ENCODE measurements at places on chromosomes 12 and 14.

DNA sequence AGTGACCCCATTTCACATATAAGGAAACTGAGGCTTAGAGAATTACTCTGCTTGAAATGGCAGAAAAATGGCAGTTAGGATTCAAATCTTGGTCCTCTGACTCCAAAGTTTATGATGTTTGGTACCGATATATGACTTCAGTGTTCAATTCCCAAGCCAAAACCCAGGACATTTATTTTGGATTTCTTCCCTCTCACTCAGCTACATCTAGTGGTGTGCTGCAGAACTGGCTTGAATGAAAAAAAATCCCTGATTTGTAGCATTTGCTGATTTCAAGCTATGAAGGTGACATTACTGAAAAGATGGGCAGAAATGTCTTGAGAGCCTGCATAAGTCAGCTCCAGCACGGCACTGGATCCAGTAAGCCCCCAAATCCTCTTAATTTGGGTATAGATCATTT lies 106.4 kb downstream of the EFCAB11 start:
- DNase-seq, result peak; percentile 68

GRCh38 chr12:114952573-114953271 lies 268.7 kb upstream of the TBX3 start:
- DNase-seq, result peak; percentile 13

- no peak for DNase-seq
Observed at GRCh38 chr14:23817164-23817767, 136.3 kb upstream of the DHRS4 start.

DNA sequence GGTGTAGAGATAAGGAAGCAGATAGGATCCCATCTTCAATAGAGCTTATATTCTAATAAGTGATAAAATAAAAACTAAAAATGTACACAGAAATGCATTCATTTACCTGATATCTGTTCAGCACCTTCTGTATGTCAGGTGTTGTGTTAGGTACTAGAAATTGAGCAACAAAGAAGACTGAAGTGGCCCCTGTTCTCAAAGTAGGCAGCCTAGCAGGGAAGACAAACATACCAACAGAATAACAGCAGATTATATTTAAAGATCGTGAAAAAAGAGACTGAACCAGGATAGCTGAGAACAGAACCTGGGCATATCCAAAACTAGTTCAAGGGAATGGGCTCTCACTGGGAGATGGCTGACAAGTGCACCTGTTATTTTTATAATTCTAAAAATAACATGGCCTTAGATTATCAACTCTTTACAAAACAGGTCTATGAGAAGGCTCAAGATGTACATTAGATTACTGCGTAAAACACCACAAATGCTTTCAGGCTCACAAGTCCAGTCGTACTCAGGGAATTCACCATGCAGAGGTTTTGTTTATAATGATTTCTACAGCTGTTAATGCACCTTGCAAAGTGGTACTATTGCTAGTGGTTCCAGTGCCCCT lies 16.4 kb downstream of the ANO6 start:
- no peak for DNase-seq

DNA sequence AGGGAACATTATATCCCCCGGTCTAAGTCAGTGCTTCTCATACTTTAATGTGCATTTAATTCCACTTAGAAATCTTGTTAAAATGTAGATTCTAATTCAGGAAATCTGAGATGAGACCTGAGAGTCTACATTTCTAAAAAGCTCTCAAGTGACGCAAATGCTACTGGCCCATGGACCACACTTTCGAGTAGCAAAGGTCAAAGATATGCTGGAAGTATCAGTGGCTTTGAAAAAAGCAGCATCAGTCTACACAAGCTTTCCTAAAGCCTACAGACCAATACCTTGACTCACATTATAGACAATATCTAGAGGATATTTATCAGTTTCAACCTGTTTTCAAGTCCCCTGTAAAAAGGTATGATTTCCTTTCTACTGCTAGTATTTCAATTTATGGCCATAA lies 248.6 kb downstream of the CEP128 start:
- DNase-seq, result no peak

DNA sequence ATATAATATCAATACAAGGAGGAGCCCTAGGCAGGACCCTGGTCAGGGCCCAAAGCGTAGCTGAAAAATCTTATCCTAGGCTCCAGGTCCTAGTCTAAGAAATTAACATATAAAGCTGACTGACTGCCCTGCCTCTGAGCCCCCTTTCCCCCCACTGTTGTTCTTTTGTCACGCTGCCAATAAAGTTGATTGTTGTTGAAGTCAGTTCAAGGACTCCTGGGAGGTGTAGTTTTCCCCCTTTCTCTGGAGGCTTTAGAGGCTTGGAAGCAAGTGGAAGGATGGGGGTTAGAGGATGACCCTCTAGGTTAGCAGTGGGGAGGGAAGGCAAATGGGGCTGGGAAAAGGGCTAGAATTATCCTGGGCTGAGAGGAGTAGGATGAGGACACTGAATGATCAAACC lies 3.2 kb downstream of the PPP1R1A start:
- peak; percentile 42 for DNase-seq

- DNase-seq, result no peak
Observed at GRCh38 chr12:128018067-128018466, 248.9 kb upstream of the TMEM132C start.

DNA sequence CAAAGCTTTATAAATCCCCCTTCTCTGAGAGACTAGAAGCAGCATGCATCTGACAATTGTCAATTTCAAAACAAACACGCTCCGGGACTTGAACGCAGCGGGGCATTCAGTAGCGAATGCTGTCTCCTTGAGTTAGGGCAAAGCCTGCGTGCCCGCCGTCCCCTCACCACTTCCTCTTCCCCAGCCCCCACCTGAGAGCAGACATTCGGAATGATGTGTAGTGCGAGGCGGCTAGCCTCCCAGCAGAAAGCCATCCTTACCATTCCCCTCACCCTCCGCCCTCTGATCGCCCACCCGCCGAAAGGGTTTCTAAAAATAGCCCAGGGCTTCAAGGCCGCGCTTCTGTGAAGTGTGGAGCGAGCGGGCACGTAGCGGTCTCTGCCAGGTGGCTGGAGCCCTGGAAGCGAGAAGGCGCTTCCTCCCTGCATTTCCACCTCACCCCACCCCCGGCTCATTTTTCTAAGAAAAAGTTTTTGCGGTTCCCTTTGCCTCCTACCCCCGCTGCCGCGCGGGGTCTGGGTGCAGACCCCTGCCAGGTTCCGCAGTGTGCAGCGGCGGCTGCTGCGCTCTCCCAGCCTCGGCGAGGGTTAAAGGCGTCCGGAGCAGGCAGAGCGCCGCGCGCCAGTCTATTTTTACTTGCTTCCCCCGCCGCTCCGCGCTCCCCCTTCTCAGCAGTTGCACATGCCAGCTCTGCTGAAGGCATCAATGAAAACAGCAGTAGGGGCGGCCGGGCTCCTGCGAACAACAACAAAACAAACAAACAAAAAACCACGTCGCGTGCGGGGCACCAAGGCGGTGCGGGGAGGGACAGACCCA lies 2.2 kb downstream of the PRMT8 start:
- DNase-seq, result peak; percentile 86

GRCh38 chr12:63889721-63890509 lies 45.4 kb downstream of the SRGAP1 start:
- DNase-seq, result no peak

DNA sequence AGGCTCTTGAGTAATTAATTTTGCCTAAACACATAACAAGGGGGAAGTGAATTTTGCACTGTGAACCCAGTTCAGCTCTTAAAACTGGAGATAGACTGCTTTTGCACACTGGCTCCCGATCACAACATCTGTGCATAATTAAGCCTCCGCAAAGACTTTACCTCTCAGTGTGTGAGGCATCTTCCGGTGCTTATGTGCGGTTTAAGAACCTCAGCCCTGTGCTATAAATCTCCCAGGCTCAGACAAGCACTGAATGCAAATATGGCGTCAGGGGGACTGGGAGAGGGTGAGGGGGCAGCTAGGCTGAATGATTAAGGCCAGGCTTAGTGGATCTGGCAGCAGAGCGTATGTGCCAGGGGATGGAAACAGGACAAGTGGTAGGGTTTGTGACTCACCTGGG lies 103.3 kb downstream of the ADCK1 start:
- DNase-seq, result peak; percentile 30

DNA sequence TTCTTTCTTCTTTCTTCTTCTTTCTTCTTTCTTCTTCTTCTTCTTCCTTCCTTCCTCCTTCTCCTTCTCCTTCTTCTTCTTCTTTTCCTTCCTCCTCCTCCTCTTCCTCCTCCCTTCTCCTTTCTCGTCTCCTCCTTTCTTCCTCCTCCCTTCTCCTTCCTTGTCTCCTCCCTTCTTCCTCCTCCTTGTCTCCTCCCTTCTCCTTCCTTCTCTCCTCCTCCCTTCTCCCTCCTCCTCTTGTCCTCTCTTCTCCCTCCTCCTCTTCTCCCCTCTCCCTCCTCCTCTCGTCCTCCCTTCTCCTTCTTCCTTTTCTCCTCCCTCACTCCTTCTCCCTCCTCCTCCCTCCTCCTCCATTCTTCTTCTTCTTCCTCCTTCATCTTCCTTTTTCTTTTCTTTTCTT lies 44.5 kb downstream of the NUBPL start:
- DNase-seq, result no peak

- peak; percentile 88 for DNase-seq
Observed at GRCh38 chr14:81710232-81710845, 176.7 kb upstream of the SEL1L start.

DNA sequence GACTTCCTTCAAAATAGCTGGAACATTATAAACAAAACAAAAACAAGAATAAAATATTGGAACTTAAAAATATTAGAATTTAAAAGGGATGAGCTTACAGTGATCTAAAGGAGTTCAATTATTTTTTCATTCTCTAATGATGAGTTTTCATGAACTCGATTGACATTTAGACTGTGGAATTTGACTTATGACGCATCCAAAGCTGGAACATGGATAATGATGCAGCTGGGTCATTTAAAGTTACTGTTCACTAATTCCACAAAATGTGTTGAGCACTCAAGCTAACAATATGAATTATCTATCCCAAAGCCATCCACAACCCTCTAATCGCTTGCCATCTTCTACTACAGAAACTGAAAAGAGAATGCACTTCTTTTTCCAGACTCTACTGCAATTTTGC lies 42.5 kb downstream of the LIN7A start:
- DNase-seq, result no peak

- DNase-seq, result peak; percentile 88
Observed at GRCh38 chr14:76386944-76387782, 11.2 kb downstream of the ESRRB start.

- DNase-seq, result no peak
Observed at GRCh38 chr14:22597771-22598098, 365 bp upstream of the ABHD4 start.

DNA sequence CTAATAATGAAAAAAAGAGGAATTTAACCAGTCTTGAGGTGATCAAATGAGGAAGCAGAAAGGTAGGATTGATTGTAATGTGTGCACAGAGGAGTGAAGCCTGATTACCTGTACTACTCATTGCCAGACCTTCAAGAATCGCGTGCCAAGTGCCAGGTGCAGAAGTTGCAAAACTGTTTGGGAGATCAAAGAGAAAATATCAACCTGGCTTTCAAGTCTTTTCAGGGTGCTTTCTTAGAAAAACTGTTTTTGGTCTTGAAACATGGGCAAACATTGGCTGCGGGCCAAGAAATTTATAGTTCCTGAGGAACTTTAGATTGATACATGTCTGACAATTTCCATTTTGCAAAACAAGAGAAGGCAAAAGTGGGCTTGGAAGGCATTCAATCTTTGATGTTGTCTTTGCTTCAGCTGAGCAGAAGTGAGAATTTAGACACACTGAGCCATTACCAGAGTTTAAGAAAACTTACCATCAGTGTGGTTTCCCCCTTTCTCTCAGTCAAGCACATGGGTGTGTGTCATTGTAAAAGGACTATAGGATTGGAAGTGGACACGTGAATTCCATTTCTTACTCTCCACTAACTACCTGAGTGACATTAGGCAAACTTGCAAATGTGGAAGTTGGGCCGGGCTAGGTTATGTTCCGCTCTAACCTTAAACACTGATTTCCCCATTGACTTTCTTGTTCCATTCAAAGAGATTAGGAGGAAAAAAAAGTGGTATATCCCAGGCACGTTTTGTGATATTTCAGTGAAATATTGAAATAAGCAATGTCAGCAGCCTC lies 486.2 kb downstream of the DIO2 start:
- DNase-seq, result no peak

DNA sequence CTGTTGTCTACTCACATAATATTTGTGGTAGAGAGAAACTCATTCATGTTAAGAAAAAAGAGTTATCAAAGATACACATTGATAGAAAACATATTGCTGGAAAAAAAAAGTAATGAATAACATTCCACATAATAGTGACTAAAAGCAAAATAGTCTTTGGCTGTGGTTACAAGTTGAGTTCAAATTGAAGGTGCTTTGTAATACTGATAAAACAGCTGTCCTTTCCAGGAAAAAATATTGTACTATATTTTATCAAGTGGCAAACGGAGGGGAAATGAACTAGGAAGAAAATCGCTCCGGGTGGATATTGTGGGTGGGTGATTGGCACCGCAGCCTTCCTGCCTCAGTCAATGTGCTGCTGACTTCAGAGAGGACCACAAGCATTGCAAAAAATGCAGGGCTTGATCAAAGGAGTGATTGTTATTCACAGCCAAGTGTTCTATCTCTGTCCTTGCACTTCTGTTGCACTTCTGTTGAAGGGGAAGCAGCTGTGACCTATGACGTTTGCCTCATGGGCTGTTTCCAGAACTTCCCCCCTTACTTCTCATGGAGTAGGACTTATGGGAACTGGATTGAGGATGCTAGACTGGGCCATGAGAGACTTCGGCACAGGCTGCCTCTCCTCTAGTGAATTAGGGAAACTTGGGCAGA lies 114.4 kb downstream of the VRK1 start:
- DNase-seq, result no peak

DNA sequence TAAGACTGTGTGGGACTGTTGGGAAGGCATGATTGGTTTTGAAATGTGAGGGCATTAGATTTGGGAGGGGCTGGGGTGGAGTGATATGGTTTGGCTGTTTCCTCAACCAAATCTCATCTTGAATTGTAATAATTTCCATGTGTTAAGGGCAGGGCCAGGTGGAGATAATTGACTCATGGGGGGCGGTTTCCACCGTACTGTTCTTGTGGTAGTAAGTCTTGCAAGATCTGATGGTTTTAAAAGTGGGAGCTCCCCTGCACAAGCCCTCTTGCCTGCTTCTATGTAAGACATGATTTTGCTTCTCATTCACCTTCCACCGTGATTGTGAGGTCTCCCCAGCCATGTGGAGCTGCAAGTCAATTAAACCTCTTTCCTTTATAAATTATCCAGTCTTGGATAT lies 76.6 kb upstream of the PPFIA2 start:
- DNase-seq, result no peak

- DNase-seq, result no peak
Observed at GRCh38 chr12:79001404-79001803, 136.8 kb downstream of the SYT1 start.

DNA sequence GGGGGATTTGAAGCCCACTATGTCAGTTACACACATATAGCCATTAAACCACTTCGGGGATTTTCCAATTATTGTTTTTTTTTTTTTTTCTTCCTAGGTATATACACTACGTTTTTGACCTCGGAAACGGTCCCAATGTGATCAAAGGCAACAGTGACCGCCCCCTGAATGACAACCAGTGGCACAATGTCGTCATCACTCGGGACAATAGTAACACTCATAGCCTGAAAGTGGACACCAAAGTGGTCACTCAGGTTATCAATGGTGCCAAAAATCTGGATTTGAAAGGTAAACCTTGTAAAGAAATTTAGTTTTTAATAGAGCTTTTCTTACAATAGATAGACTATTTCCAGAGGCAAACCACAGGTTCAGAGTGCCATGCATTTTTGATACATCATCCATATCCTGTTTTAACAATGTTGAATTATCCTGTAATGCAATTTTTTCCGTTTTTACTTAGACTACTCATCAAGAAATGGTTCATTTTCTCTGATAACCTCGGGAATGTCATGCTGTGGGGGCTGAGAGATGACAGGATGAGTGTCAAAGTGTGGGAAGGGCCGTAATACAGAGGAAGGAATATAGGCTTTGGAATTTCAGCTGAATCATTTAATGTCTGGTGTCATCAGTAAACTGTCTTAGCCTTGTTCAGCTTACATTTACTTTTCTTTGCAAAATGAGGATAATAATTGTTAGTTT lies 797.1 kb downstream of the NRXN3 start:
- no peak for DNase-seq

Measured in brain (organoid and tissue), 16 donors.